ENCODE measurements at places on chromosomes 1 and 21. TPM values are rescaled to one million over a fixed set of nuclear protein-coding genes. Genes with fewer than 3 reads are reported as not detected.

CASQ2 gene
- total RNA-seq, result 13.6 TPM

TOR1AIP2 gene
- total RNA-seq, result 60.3 TPM

TPR gene
- 122 TPM for total RNA-seq

GRCh38 chr1:161531986-161532643, 7.8 kb downstream of the HSPA6 start:
- no peak for DNase-seq

DNA sequence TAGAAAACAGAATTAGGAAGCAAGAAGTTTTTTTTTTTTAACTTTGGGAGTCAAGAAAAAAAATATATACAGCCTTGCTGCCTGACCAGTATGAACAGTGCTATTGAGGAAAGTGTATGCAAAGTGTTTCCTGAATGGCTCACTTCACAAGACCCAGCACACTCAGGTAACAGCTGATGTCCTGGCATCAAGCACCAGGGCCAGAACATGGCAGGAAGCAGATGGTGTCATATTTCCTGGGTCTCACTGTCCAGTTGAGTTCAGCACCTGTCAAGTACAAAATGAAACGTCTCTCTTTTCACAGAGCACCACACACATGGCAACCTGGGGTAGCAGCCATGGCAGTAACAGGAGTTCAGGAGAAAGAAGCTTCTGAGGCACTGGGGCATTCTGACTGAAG, 372.3 kb downstream of the TTLL7 start:
- no peak for DNase-seq

Measured in uterus (tissue), 4 donors.